ENCODE measurements at places on chromosomes 6 and 20.

DNA sequence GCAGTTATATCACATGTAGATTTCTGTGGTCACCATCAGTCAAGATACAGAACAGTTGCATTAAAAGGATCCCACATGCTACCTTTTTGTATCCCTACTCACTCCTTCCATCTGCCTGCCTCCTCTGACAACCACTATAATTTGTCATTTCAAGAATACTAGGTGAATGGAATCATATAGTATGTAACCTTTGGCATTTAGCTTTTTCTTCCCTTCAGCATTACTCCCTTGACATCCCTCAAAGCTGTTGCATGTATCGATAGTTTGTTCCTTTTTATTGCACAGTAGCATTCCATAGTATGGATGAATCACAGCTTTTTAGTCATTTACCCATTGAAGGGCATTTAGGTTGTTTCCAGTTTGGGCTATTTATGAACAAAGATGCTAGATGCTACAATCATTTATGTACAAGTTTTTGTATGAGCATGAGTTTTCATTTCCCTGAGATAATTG, 26.1 kb downstream of the NCOA7 start:
- no peak for DNase-seq

DNA sequence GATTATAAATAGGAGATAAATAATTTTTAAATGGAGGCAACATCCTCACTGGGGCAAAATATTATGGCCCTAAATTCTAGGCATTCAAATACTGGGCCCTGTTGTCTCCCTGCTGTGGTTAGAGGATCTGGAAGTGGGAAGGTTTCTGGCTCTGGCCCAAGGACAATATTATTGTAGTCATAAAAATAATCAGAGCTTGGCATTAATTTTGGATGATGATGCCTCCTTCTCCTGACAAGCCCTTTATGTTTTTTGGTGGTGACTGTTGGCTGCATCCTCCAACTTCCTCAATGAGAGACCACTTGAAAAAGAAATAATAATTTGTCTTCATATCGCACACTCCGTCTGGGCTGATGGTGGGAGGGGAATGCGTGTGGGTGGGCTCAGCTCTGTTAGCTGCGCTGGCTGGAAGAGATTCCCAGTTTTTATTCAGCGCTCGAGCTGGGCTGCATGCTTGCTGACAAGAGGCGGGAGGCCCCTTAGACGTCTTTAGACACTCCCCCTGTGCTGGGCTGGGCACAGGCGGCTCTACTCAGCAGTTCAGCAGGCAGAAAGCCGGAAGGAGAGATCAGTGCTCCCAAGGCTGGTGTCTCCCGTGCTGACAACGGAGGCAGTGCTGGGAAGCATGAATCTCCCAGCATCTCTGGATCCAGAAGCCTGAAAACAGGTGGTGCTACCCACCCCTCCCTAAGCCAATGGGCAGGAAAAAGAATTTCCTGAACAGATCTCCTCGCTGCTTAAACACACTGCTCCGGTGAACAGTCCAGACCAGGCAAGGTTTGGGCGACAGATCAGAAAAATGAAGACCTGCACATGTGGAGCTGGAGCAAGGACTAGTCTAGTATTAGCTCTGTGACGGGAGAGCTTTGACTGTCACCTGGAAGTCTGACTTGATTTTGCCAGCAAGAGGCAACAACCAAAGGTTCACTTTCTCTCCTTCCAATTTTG, 97.7 kb downstream of the SYCP2 start:
- peak; percentile 53 for DNase-seq

- no peak for DNase-seq
These were observed 212.5 kb downstream of the GJA1 start for GRCh38 chr6:121647905-121648304.

GRCh38 chr6:159754959-159755914, 6.6 kb upstream of the ACAT2 start:
- DNase-seq: no peak

- DNase-seq: no peak
These were observed 72.0 kb downstream of the ANKS1A start for GRCh38 chr6:34961082-34961481.
